ENCODE measurements at places on chromosomes 1 and 21. TPM values are rescaled to one million over a fixed set of nuclear protein-coding genes. Genes with fewer than 3 reads are reported as not detected.

Gene DNAJC28
- 1.9 TPM for total RNA-seq

Gene TRIM62
- total RNA-seq, result 14.4 TPM

Gene FCRL6
- total RNA-seq, result not detected

Gene ARHGAP29
- total RNA-seq, result 37.2 TPM

Gene MYOC
- total RNA-seq, result not detected

Gene TMPRSS15
- 0.17 TPM for total RNA-seq

Data from M059J (cell line).